ENCODE measurements at places on chromosomes 7 and 10. TPM values are rescaled to one million over a fixed set of nuclear protein-coding genes. Genes with fewer than 3 reads are reported as not detected.

DNA sequence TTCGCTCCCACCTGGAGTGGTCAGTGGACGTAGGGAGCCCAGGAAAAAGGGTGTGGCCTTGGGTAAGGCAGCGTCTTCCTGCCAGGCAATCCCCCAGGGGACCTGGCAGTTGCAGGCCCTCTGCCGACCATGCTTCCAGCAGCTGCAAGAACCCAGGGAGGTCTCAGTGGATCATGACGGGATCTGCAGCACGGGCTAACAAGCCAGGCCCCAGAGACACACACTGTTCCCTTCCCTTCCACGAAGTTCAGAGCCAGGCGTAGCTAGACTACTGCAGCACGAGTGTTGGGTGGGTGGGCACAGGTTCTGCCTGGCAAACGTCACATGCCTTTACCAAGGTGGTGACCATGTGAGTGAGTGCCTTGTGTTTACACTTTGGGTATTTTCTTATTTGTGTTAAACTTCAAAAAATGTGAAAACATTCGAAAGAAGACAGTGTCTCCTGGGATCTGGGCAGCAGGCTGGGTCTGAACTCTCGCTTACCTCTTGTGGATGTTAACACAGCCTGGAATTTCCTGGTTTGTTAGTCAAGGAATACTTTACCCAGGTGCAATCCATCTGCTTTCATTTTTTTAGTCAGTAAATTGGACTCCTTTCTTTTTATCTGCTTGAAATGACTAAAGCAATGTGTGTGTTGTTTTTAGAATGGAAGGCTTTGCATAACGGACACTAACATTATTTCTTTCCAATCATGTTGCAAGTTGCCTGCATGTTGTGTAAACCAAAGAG, 48.2 kb upstream of the VIPR2 start:
- no peaks in the 10 kb centered on the region for H3K4me1 ChIP-seq
- H3K4me3 ChIP-seq, result no peak overlapping the region
- H3K27me3 ChIP-seq, result peaks cover 4% of the 10 kb centered on the region
- no peaks in the 10 kb centered on the region for H3K36me3 ChIP-seq

DNA sequence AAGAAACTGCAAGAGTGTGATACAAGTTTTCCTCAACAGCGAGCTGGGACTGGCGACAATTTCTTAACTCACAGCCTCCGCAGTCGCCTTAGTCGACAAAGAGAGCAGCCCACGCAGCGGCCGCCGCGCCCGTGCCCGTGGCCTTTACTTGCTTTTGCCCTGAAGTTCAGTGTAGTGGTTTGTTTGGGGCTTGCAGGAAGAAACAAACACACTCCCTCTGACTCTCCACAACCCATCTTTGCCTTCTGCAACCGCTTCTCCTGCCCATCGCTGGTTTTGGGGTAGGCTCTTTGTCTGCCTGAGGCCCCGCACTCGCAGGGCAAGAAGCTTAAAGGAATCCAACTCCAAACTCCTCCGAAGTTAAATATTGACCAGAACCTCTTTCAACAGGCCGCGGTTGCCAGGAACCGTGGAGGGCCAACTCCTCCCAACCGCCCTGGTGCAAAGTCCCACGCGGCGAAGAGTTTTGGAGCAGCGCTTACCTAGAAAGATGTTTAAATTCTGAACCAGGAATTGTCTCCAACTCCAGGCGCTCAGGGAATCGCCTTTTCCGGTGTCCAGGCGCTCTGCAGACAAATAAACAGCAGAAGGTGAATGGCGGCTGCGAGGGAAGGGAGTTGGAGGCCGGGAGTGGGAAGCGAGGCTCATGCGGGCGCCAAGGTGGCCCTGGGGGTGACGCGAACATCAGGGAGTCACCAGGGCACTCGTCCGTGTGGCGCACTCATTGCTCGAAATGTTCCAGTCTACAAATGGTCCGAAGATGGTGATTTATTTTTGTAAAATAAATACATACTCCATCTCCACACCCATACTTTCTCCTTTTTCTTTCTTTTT, 8.3 kb downstream of the HOXA4 start:
- H3K4me3 ChIP-seq, result peak overlapping the region; percentile 87
- peak overlapping the region; percentile 96 for H3K27ac ChIP-seq
- peaks cover 77% of the 10 kb centered on the region for H3K4me1 ChIP-seq
- DNase-seq, result peak; percentile 94
- H3K27me3 ChIP-seq, result no peaks in the 10 kb centered on the region
- H3K36me3 ChIP-seq, result no peaks in the 10 kb centered on the region

GRCh38 chr7:47956220-47956619, 8.0 kb upstream of the PKD1L1 start:
- no peak overlapping the region for H3K4me3 ChIP-seq
- no peaks in the 10 kb centered on the region for H3K27me3 ChIP-seq
- peaks cover 11% of the 10 kb centered on the region for H3K4me1 ChIP-seq

DNA sequence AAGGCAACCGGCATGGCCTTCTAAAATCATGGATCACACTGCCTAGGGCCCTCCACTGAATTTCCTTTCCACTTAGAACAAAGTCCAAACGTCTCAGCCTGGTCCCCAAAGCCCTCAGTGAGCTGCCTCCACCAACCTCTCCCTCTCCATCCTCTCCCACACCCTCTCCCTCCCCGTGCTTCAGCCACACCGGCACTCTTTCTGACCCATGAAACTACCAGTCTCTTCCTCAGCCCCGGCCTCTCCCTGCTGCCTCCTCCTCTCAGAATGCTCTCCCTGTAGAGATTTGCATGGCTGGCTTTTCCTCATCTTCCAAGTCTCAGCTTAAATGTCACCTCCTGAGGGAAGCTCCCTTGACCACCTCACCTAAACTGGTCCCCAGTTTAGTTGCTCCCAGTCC, 219.0 kb upstream of the ZMIZ1 start:
- H3K27ac ChIP-seq, result no peak overlapping the region
- H3K4me3 ChIP-seq, result no peak overlapping the region
- DNase-seq, result no peak
- H3K4me1 ChIP-seq, result peaks cover 12% of the 10 kb centered on the region

- H3K4me3 ChIP-seq, result no peak overlapping the region
- H3K27me3 ChIP-seq, result no peaks in the 10 kb centered on the region
- H3K36me3 ChIP-seq, result no peaks in the 10 kb centered on the region
- peak overlapping the region; percentile 15 for H3K27ac ChIP-seq
- H3K4me1 ChIP-seq, result peaks cover 27% of the 10 kb centered on the region
Measured at GRCh38 chr10:37623506-37623905, 233.9 kb downstream of the ZNF248 start.

GRCh38 chr10:15140698-15141097, 27.8 kb downstream of the NMT2 start:
- H3K36me3 ChIP-seq, result peaks cover 1% of the 10 kb centered on the region
- peaks cover 44% of the 10 kb centered on the region for H3K4me1 ChIP-seq
- H3K27ac ChIP-seq, result no peak overlapping the region
- DNase-seq, result no peak
- no peak overlapping the region for H3K4me3 ChIP-seq

- H3K27me3 ChIP-seq, result peaks cover 19% of the 10 kb centered on the region
- DNase-seq, result no peak
- no peaks in the 10 kb centered on the region for H3K4me1 ChIP-seq
- H3K27ac ChIP-seq, result no peak overlapping the region
Measured at GRCh38 chr10:78351283-78351682, 317.6 kb downstream of the RPS24 start.

DNA sequence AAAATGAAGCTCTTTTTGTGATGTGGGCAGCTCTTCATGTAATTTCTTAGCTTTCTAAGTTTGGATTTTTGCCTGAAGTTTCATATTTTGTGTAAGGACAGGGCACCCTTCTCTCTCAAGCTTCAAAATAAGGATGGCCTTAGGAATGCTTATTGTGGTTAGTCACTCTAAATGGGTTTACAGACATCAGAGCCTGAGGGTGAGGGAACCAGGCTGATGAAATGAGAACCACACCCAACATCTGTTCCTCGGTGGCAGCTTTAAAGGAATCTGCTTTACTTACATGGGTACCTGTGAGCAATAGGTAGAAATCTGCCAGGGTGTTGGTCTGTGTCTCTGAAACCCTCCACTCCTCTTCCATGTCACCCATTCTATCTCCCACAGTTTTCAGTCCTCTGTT, 174.3 kb downstream of the EMX2 start:
- no peak for DNase-seq
- H3K4me1 ChIP-seq, result no peaks in the 10 kb centered on the region
- no peak overlapping the region for H3K27ac ChIP-seq
- H3K4me3 ChIP-seq, result no peak overlapping the region
- H3K27me3 ChIP-seq, result no peaks in the 10 kb centered on the region

The ELFN1 gene
- 0.18 TPM for total RNA-seq

The ST8SIA6 gene
- not detected for total RNA-seq

The CHAT gene
- total RNA-seq, result not detected

The ANKRD61 gene
- total RNA-seq, result not detected

All from HepG2 (cell line).